ENCODE measurements at places on chromosomes 13 and 19.

GRCh38 chr13:45136741-45137504 lies 16.6 kb downstream of the GTF2F2 start:
- DNase-seq: no peak

DNA sequence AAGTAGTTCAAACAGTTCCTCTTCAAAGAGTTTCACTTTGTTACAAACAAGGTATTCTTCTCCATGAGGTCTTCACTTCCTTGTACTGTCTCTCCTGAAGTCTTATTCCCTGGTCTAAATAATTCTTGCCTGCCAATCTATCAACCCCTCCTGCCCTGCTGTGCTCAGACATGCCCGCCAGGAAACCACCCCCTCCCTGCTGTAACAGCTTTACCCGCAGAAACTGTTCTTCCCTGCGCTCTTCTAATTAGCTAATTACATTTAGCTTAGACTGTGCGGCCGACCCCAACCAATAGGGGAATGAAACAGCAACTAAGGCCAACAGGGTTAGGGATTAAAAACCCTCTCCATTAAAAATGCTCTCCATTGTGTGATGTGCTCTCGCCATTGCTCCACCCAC lies 46.7 kb downstream of the ZNF846 start:
- DNase-seq: no peak

DNA sequence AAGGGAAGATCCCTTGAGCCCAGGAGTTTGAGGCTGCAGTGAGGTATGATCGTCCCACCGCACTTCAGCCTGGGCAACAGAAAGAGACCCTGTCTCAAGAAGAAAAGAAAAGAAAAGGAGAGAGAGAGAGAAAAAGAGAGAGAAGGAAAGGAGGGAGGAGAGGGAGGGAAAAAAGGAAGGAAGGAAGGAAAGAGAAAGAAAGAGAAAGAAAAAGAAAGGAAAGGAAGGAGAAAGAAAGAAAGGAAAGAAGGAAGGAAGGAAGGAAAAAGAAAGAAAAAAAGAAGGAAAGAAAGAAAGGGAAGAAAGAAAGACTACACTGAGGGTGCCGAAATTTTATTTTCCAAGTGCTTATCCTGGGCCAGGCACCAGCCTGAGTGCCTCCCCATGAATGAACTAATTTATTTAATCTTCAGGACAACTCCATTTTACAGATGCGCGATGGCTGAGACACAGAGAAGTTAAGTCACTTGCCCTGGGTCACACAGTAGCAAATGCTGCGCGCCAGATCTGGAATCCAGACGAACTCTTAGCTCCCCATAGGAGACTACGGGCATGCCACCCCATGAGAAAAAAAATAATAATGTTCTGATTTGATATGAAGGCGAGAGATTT lies 2.7 kb downstream of the CDC42EP5 start:
- DNase-seq: no peak

- DNase-seq: no peak
Measured at GRCh38 chr13:24042710-24043440, 117.6 kb upstream of the SPATA13 start.

DNA sequence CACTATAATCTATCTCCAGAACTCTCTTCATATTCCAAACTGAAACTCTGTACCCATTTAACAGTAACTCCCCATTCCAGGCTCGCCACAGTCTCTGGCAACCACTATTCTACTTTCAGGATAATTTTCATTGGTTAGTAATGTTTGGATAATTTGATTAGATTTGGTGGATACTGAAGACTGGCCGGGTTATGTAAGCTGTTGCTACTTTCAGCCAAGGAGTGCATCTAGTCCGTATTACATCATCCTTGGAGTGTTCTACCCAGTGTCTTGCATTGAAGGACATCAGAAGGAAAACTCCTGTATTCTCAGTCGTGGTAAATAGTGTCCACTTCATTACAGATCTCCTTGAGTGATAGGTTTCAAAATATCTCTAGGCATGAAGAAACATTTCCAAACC lies 60.5 kb downstream of the PCCA start:
- no peak for DNase-seq

- no peak for DNase-seq
Measured at GRCh38 chr13:91270031-91270430, 77.5 kb upstream of the MIR17HG start.

DNA sequence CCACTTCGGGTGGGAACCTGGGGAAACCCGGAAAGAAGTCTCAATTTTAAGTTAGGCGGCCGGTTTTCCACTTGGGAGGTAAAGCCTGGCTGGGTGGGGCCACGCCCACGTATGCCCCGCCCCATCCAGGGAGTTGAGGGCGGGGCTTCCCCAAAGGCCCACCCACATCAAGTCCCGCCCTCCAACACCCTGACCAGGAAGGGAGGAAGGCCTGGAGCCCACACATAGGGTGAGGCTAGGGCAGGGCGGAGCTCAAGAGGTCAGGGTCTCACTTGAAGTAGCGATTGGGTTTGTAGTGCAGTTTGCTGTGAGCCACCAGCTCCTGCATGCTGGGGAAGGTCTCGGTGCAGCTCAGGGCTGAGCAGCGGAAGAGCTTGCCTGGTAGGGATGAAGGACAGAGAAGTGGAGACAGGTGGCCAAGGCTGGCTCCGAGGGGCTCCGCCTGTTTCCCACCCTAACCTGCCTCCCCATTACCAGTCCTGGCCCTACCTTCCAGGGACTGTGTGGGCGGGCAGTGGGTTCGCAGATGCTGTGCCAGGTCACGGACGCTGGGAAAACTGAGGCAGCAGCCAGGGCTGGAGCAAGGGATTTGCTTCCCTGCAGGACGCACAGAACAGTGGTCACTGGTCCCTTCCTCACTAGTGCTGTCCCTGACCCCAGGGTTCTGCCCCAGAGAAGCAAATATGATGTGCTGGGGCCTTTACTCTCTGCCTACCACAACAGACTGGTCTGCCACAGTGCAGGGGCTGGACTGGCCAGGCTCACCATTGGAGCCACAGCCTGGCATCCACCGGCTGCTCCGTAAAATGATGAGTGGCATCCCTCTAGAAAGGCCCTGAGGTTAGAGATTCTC lies 1.6 kb downstream of the ZNF414 start:
- DNase-seq: peak; percentile 56

- no peak for DNase-seq
Measured at GRCh38 chr19:40831502-40832430, 18.5 kb downstream of the CYP2A6 start.

DNA sequence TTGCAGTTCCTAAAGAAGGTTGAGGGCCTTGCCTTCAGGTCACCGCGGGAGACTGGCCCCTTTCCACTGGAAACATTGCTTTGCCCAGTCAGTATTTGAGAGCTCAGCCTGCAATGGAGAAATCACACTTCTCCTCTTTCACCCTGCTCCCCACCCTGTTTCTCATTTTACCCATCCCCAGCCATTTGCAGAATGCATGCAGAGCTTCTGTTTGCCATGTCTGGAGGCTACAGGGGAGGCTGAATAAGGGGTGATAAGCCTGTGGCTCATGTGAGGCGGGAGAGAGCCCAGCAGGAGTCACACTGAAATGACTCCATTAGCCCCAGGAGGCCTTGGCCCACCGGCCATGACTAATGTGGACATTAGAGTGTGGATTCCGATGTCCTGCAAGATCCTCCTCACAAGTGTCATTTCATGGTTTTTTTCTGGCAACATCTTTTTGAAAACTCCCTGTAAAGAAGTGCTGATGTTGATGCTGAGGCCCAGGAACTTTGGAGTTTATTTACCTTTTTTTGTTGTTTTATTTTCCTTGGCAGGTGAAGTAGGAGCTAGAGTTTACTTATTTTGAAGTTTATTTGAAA lies 6.3 kb downstream of the SPINT2 start:
- DNase-seq: no peak

GRCh38 chr19:29645491-29645867 lies 19.8 kb upstream of the PLEKHF1 start:
- DNase-seq: no peak

DNA sequence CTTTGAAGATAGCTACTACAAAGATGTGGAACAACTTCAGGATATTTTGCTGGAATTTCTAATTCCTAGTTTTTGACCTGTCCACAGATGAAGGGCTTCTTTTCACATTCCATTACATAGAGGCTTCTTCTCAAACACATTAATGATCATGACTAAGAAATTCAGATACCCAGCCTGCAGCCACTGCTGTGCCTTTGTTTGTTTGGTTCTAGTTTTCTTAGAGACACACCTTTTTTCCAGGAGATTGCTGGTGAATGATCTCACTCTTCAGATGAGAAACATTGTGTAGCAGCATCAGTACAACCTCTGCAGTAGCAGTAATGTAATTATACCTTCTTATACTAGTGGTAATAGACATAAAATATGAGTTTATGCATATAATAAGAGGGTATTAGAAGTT lies 5.0 kb downstream of the TDRD3 start:
- no peak for DNase-seq

- no peak for DNase-seq
Measured at GRCh38 chr19:3179739-3180293, 1.2 kb downstream of the S1PR4 start.

- DNase-seq: no peak
Measured at GRCh38 chr13:107209824-107210722, 642.1 kb upstream of the ARGLU1 start.

DNA sequence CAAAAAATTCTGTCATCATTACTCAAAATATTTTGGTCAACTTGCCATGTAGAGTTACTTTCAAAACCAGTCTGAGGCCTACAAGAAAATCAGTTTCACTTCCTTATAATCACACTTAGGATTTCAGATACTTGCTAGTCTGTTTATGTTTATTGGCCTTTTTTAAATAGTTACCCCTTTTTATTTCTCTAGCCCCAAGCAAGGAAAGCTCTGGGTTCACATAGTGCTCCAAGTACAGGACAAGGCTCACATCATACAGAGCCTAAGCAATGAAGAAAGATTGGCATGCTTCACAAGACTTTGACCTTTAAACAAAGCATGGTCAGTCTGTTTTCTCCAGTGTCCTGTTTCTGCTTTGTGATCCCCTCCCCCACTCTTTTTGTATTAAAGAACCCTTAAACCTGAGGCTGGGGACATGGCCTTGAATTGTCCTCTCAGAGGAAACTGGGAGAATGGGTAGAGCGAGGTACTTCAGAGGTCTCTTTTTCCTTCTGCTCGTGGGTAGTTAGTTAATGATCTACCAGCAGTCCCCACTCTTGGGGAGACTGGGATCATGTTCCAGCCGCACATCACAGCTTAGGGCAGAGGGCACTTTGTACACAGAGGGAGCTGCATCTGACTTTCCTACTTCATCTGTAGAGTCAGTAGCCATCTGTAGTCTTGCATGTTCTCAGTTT lies 30.7 kb downstream of the CEACAM1 start:
- no peak for DNase-seq

GRCh38 chr13:98839856-98840769 lies 87.6 kb upstream of the SLC15A1 start:
- DNase-seq: peak; percentile 80

- DNase-seq: no peak
Measured at GRCh38 chr19:14406645-14407401, 12.3 kb downstream of the DDX39A start.

GRCh38 chr13:93412676-93413075 lies 186.1 kb downstream of the GPC6 start:
- DNase-seq: no peak

DNA sequence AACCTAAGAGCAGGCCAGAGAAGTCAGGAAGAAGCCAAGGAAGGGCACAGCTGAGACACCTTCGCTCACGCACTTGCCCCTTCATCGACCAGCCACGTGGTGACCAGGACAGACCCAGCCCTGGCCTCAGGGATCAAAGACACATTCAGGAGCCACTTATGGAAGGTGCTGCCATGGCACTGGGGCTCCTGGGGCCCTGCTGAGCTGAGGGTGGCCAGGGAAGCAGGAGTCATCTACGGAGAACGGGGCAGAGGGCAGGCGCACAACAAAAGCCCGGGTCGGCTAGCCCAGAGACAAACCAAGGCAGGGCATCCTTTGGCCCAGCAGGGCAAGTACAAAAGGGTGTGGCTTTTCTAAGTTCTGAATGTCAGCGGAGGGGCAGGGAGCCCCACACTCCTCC lies 2.3 kb downstream of the PLPP2 start:
- DNase-seq: no peak

DNA sequence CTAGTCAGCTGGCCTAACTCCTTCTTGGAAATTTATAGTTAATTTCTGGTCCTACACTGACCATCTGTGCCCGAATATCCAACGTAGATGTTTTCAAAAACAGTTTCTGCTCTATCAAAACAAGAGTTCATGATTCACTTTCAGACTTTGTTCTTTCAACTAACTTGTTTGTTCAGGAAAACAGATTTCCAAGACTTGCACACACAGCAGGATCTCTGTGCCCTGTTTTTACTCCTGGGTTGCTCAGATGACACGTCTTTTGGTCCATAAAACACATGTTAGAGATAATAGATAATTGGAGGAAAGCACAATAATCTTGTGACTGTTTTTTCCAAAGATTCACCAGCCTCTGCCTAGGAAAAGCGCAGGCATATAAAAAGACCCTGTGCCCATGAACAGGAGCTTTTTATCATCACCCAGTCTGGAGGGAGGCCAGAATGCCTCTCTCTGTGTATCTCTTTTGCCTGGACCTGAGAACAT lies 218.0 kb downstream of the IRS2 start:
- no peak for DNase-seq
